ENCODE measurements at places on chromosomes 5 and 9. TPM values are rescaled to one million over a fixed set of nuclear protein-coding genes. Genes with fewer than 3 reads are reported as not detected.

Gene ZNF483
- 0.56 TPM for total RNA-seq

Gene TERT
- 2.7 TPM for total RNA-seq

Gene FAM78A
- 0.44 TPM for total RNA-seq

Gene GPR151
- not detected for total RNA-seq

Gene PAEP
- 0.32 TPM for total RNA-seq

Gene LEAP2
- 0.52 TPM for total RNA-seq

Gene KCNN2
- 0.14 TPM for total RNA-seq

Gene PCDHGB4
- total RNA-seq = 0.50 TPM

Gene IRX2
- total RNA-seq = 2.2 TPM

Gene OMD
- total RNA-seq = not detected

Gene TOR2A
- 15.8 TPM for total RNA-seq

Gene GMCL2
- total RNA-seq = not detected

Gene FOXD4L5
- total RNA-seq = 0.05 TPM

Gene NDOR1
- total RNA-seq = 16.0 TPM

Gene CDKN2B-AS1
- not detected for total RNA-seq

Gene RORB
- not detected for total RNA-seq

Gene RMND5B
- 28.7 TPM for total RNA-seq

Gene CD180
- not detected for total RNA-seq

Gene SLC45A2
- total RNA-seq = not detected

Gene RIOK2
- total RNA-seq = 24.1 TPM

Gene AFAP1L1
- total RNA-seq = 12.9 TPM

Gene RGMB
- 6.8 TPM for total RNA-seq

Gene CER1
- not detected for total RNA-seq

Gene NTRK2
- 0.04 TPM for total RNA-seq

Gene ADAMTS19
- not detected for total RNA-seq

Gene ARHGEF39
- 14.9 TPM for total RNA-seq

Gene HNRNPK
- total RNA-seq = 680 TPM

Measured in A549 treated with dexamethasone at 1 μM for 4 hours (cell line).